ENCODE measurements at places on chromosomes 2 and 18.

- DNase-seq: no peak
Observed at GRCh38 chr2:75396314-75396713, 164.4 kb downstream of the EVA1A start.

- no peak for DNase-seq
Observed at GRCh38 chr18:78305789-78306188, 673.8 kb upstream of the SALL3 start.

GRCh38 chr18:55324166-55324565 is 263.8 kb downstream of the TCF4 start:
- DNase-seq: no peak

DNA sequence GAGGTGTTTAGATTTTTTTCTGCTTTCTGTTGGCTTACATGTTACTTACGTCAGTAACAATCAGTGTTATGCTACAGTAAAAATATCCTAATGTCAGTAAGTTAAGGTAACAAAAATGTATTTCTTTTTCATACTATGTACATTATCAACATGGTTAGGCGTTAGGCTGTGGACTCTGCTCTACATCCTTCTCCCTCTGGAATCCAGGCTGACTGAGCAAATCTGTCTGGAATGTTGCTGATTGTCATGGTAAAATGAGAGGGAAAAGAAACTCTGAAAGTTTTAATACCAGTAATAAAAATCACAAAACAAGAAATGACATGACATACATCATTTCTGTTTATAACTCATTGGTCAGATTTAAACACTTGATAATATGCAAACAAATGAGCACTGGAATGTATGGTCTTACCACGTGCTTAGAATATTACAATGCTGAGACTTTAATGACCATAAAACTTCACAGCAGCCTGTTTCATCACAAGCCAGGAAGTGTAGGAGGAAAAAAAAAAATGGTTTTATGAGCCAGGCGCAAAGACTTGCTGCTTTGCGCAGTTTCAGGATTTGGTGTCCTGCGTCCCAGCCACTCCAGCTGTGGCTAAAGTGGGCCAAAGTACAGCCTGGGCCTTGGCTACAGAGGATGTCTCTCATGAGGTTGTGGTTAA is 252.4 kb downstream of the FSIP2 start:
- DNase-seq: no peak

GRCh38 chr2:21037671-21038108 is 6.2 kb downstream of the APOB start:
- DNase-seq: no peak

- no peak for DNase-seq
Observed at GRCh38 chr18:78080081-78080480, 830.4 kb downstream of the GALR1 start.

- no peak for DNase-seq
Observed at GRCh38 chr2:201093573-201093972, 21.8 kb downstream of the NDUFB3 start.

DNA sequence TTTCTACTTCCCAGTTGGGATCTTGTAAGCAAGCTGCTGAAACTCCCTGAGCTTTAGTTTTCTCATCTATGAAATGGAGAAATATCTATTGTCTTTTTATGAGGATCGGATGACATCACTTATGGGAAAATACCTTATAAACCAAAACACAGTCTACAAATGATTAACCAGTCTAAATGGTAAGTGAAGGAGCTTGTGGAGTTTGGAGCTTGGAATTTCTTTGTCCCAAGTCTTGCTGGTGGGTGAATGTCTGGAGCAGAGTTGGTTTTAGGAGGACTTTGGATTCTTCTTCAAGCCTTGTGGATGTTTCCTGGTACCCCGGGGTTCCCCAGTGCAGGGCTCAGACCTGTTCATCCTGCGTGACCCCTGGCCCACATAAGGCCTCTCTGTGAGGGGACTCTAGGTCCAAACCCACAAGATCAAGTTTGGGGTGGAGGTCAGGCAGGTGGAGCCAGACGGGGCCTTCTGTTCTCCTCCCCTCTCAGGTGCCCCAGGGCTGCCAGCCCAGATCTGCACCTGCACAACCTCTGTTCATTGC is 43.2 kb downstream of the FOSL2 start:
- no peak for DNase-seq

- no peak for DNase-seq
Observed at GRCh38 chr2:101253013-101253702, 472 bp downstream of the CNOT11 start.

DNA sequence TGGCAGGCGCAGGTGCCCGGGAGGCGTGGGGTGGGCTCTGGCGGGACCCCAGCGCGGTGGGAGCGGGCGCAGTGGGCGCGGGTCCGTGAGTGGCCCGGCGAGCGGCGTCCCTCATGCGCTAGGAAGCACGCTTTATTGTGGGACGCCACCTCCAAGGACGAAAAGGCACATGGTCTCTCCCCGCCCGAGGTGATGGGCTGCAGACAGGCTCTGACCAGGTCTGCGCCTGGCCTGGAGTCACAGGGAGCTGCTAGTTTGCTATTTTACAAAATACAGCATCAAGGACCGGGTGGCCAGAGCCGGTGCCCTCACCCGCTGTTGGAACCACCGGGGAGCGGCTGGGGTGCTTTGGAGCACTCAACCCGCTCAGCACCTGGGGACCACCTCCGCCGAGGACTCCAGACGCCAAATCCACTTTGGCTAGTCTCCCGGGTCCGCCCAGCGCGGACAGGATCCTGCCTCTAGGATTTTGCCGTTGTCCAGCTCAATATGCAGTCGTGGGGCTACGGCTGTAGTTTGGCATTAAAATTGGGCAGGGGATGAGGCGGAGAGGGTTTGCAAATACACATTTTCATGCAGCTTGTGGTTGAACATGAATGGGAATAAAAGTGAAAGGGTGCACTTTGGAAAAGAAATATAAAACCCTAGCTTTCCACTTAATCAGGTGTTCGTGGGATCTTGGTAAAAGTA is 65.4 kb downstream of the LRRFIP1 start:
- DNase-seq: no peak

DNA sequence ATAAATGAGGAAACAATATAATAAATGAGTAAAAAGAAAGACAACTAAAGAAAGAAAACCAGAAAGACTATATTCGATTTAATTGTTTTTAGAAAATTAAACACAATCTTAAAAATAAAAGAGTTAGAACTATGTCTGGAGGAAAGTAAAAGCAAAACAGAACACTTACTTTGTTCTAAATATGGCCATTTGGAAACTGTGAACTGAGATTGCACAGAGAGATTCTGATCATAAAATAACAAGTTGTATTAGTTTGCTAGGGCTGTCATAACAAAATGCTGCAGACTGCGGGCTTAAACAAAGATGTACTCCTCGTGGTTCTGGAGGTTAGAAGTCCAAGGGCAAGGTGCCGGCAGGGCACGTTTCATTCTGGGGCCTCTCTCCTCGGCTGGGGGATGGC is 128.1 kb upstream of the AQP4 start:
- DNase-seq: no peak

DNA sequence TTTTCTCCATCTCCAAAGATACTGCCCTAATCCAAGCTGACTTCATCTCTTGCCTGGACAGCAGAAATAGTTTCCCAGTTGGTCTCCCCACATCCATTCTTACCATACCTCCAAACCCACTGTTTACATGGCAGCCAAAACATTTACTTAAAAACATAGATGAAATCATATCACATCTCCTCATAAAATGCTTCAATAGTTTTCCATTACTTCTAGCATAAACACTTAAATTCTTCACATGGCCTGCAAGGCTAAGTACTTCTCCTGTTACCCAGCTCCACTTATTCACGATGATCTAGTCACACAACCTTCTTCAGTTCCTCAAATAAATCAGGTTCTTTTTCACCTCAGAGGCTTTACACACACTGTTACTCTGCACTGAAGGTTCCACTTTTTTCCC is 185.8 kb upstream of the ACVR2A start:
- DNase-seq: no peak
